Activated T-helper 1 cell treated with anti-CD3 and anti-CD28 coated beads, Interleukin-2, amount 50 U/mL, for 16 hours (primary cell): ENCODE measurements at places on chromosomes 5 and 9.

- no peak for DNase-seq
These were observed 67.7 kb downstream of the ELOVL7 start for GRCh38 chr5:60776343-60776742.

- no peak for DNase-seq
These were observed 200.4 kb downstream of the LRRC70 start for GRCh38 chr5:62779010-62779422.

DNA sequence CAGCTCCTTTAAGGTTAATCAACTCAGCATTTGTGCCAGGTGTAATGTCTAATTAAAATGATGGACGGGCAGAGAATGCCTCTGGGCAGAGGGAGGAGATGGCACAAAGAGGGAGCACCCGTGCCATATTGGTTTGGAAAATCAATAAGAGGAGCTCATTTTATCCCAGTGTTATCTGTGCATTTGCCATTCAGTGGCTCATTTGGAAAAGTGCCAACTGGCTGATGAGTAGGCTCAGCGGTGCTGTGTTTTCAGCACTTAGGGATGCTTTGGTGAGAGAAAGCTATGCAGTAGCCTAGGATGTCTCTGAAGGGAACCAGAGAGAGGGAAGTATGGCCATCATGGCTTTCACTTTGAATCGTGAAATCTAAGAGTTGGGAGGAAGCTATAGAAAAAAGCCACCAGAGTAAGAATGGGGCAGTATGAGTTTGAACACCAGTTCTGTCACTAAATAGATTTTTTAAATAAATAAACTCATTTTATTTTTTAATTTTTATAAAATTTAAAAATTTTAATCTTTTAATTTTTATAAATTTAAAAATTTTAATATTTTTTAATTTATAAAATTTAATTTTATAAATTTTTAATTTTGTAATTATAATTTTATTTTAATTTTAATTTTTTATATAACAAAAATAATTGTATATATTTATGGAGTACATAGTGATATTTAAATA lies 472.8 kb downstream of the BRINP1 start:
- DNase-seq: no peak

DNA sequence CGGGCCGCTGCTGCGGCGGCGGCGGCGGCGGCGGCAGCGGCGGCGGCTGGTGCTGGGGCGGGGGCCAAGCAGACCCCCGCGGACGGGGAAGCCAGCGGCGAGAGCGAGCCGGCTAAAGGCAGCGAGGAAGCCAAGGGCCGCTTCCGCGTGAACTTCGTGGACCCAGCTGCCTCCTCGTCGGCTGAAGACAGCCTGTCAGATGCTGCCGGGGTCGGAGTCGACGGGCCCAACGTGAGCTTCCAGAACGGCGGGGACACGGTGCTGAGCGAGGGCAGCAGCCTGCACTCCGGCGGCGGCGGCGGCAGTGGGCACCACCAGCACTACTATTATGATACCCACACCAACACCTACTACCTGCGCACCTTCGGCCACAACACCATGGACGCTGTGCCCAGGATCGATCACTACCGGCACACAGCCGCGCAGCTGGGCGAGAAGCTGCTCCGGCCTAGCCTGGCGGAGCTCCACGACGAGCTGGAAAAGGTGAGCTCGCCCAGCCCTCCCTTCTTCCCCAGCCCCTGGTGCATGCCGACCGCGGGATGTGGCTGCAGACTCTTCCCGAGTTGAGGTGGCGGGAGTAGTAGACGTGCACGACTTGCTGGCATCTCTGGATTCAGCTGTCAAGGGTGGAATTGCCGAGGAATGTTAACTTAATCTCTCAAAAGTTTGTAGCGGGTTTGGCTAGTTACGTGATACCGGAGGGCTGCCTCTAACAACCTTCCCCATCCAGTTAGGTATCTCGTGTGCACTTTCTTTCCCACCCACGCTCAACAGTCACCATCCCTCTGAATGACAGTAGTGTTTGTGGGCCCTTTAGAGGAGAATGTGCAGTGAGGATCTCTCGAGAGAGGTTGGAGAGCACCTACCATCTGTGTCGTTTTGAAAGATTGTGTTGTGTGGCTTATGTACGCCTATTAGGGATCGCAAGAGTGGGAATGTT lies 932 bp downstream of the SLC12A2 start:
- peak; percentile 21 for DNase-seq

DNA sequence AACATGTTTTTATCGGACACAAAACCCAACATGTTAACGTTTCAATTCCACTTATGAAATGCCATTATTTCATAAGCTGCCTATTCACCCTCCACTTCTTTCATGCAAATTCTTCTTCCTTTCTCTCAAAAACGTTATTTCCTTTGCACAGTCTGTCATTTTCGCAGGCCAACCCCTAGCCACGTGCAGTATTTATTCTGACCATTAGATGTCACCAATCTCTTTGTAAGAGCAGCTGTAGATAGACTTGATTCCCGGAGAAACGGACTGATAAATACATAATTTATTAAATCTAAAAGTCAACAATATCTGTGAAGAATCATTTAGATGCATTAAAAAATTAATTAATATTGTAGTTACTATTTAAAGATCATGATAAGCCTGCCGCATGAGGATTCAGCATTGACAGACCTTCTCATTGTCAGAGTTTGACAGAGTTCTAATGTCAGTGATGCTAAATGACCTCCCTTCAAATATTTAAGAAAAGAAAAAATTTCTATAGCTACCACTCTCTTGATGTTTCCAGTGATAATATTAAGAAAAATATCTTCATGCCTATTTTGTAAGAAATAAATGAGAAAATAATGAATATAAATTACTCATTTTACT lies 933.6 kb downstream of the CDH12 start:
- DNase-seq: no peak

DNA sequence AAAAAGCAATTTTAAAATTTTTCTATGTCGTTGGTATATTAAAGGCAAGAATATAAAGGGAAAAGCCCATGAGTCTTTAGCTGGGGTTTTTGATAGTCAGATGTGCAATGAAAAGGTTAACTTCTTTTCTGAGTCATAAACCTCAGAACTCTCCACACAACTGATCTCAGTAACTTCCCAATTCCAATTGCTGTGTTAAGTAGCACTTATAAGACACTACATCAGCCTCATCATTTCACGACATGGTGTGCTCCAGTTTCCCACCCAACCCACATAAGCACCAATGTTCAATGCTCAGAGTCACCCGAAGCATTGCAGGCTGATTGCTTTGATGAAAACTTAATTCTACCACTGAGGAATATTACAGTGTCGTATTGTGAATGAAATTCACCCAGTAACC lies 155.8 kb downstream of the TSSK1B start:
- no peak for DNase-seq

DNA sequence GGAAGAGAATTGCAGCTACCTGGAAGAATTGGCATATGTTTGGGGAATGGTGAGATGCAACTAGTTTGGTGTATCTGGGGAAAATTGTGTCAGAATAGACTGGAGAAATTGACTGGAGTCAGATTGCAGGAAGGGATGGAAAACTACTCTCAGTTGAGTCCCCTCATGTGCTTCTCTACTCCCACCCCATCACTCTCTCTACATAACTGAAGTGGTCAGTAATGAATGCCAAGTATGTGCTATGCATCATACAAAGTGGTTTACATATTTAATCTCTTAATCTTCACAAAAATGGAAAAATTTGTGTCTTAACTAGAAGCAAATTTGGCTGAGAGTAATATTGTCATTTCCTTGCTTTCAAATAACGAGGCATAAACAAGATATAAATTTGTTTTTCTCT lies 146.4 kb upstream of the TNC start:
- DNase-seq: no peak

DNA sequence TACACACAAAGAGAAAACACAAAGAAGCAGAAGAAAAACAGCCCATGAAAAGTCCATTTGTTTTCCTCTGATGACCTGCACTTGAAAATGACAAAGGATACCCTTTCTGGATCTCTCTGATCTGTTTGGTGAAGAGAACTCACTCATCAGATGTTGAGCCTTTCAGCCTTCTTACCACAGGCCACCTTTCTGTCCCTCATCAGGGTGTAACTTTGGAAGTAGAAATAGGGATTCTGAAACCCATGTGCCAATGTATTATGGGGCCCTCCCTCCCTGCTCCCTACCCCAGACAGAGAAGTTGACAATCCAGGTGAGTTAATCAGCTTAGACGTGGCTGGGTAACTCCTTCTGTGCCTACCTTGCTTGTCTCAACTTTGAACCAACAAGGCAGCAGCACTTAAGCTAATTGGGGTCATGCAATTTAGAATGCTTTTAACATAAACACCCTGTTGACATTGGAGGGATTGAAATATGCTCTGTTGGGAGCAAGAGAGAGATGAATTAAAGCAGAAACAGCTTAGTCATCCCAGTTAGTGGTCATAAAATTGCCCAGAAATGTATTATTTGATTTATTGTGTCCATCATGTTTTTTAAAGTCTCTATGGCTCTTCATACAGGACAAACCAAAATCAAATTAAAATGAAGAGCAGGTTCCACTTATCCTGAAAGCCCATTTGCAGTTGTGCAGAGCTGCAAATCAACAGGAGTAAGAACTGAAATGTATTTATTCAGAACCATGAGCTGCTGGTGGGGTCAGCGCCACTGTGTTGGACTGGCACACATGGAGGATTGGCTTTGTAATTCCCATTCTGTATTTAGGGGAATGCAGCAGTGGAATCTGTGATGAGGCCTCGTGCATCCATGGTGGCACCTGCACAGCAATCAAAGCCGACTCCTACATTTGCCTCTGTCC lies 132.0 kb downstream of the LIFR start:
- no peak for DNase-seq

DNA sequence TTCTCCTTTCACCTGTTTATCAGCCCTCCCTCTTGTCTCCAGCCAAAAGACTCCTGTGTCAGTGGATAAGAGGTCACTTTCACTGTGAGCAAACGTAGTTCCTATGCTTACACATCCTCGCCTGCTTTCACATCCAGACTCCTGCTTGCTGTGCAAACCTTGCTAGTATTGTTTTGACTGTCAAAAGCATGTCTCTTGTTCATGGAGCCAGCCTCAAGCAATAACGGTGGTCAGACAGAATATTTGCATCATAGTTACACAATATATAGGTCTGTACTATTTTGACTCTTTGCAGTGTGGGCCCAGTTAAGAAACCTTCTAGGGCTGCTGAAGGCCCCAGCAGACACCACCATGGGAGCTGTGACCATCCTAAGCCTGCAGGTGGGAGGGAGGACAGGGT lies 420.0 kb downstream of the SEMA5A start:
- DNase-seq: no peak

GRCh38 chr9:126860757-126861466 lies 473 bp downstream of the ZBTB34 start:
- DNase-seq: no peak

- DNase-seq: no peak
These were observed 14.1 kb upstream of the MAP3K1 start for GRCh38 chr5:56801256-56801655.

DNA sequence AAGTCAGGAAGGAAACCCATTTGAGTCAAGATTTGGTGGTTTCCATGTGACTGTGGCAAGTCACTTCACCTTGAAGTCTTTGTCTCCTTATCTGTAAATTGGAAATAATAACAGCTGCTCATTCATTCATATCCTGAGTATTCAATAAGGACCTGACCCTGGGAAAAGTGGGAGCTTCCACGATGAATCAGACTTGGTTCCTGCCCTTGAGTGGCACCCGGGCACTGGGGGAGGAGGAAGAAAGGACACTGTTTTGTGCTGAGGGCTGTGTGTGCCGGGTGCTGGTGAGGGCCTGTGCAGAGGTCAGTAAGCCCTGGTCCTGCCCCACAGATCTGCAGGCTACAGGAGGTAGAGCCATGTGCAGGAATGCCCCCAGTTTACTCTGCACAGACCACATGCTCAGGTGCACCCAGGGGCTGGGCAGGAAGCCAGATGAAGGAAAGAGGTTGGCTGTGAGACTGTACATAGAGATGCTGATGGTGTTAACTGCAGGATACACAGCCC lies 6.8 kb downstream of the NDST1 start:
- no peak for DNase-seq

DNA sequence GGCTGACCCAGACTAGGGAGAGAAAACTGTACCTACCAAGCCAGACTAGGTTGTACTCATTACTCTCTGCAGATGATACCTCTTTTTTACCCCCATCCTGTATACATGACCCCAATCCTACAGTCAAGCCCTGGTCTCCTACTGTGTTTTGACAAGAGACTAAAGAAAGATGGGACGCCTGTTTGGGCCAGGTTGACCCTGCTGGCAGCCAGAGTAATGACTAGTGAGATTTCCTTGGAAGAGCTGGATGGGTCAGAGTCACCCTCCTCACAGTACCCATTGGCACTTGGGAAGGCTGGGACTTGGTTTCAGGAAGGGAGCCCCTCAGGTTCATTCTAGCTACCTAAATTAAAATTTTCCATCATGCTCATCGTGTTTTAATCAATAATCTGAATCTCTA lies 89.7 kb upstream of the NR4A3 start:
- no peak for DNase-seq

GRCh38 chr5:173885475-173886010 lies 2.6 kb upstream of the CPEB4 start:
- no peak for DNase-seq

- DNase-seq: no peak
These were observed 76.9 kb downstream of the MED27 start for GRCh38 chr9:132002643-132003318.

GRCh38 chr5:103375350-103375749 lies 116.8 kb downstream of the MACIR start:
- no peak for DNase-seq

GRCh38 chr5:91296674-91297143 lies 86.4 kb downstream of the ARRDC3 start:
- DNase-seq: no peak

DNA sequence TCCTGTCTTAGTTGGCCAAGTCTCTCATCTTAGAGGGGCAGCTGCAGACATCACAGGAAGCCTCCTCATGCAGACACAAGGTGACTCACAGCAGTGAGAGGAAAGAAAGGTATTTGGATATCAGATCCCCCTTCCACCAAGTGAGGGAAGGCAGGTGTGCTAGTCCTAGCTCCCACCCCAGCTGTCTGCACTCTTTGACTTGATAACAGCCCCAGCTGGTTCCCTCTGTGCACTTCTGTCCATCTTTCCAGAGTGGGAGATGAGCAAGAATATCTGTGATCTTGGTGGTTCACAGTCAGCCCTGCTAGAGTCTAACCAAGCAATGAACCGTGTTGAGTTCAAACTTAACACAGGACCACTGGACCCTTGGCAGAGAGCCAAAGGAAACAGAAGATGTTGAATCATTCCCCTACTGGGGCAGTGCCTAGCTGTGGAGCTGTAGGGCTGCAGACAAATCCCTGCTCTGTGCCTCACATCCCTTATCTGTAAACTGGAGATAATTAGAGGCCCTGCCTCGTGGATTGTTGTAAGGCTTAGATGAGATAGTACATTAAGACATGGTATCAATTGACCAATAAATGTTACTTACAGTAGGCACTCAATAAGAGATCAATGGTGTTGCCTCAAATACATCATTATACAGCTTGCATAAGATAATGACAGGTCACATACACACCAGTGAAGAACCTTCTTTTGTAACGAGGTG lies 39.1 kb downstream of the SH3RF2 start:
- no peak for DNase-seq

DNA sequence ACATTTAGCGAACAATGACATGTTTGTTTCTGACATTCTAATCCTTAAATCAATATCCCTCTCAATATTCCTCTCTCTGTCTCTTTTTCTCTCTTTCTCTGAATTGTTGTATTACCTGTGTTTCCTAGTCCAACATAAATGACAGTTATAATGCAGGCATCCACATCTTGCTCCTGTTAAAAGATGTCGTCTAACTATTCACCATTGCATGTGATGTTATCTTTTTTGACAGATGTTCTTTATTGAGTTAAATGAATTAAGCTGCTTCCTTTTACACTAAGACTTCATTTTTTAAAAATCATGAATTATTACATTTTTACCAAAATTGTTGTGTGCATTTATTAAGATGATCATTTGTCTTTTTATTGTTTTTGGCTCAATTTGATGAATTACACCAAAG lies 527.5 kb downstream of the PRR16 start:
- DNase-seq: no peak
